ENCODE measurements at places on chromosomes 1 and 21.
A peak's percentile ranks its signal among the peaks of the same experiment; 100 is the strongest.

- no peak for DNase-seq
Measured at GRCh38 chr1:224898937-224899336, 30.5 kb upstream of the DNAH14 start.

DNA sequence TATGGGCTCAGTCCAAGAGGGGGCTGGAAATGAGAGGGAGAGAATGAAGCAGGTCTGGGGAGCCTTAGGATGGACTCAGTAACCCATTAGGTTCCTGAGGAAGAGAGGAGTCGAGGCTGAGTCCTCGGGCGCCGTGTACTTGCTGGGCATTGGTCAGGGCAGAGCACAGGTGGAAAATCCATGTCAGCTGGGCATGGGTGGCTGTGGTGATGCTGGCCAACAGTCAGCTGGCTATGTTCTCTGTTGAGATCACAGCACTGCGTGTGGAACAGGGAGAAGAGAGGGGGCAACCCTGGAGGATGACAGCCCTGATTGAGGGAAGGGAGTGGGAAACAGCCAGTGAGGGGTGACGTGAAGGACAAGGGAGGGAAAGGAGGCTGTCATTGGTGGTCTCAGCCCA, 43.1 kb upstream of the CLSTN1 start:
- DNase-seq: no peak

- DNase-seq: no peak
Measured at GRCh38 chr1:21537932-21538630, 28.9 kb downstream of the ALPL start.

DNA sequence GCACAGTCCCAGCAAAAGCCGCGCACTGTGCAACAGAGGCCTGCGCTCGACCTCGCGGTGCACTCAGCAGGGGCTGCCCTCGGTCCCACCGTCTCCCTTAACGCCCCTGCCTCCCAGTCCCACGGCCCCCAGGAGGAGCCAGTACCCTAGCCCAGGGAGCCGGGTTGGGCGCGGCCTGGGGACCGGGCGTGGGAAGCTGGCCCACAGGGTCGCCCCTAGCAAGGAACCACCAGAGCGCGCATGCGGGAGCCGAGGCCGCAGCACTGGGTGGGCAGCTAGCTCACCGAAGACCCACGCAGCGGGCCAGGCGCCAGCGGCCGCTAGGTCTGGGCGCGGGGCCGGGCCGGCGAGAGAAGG, 21.6 kb upstream of the ZNF678 start:
- no peak for DNase-seq

DNA sequence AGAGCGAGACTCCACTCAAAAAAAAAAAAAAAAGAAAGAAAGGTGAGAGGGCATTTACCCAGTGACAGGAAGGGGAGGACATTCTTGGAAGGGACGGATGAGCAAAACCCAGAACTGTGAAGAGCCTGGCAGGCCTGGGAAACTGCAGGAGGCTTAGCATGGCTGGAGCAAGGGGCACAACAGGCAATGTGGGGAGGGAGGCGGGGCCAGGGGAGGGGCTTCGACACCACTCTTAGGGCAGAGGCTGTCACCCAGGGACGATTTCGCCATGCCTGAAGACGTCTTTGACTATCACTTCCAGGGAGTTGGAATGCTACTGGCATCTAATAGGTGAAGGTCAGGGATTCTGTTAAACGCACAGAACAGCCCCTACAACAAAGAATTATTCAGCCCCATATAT, 184.0 kb downstream of the HUNK start:
- no peak for DNase-seq

GRCh38 chr1:158248771-158249170, 5.5 kb upstream of the CD1A start:
- no peak for DNase-seq

DNA sequence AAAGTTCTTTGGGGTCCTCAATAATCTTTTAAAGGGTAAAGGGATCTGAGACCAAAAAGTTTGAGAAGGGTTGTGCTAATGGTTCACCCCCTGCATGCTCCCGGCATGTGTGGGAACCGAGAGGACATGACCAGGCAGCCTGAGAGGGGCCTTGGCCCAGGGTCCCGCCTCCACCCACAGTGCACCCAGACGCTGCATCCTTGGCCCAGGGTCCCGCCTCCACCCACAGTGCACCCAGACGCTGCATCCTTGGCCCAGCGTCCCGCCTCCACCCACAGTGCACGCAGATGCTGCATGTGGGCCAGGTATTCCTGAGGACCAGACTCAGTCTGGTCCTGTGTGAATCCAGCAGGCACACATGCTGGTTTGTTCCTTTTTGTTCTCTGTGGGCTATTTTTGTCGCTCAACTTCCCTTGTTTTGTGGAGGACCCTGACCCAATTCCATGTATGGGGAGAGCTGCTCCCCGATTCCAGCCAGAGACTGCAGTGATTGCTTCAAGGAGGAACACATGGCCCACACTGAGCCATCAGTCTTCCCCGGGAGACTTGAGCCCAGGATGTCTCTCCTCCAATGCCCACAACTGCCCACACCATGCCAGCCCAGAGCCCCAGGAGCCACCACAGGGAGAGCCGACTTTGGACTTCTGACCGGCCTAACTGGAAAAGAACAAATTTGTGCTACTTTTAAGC, 3.5 kb downstream of the NPHP4 start:
- no peak for DNase-seq

GRCh38 chr1:43143441-43143888, 28.6 kb downstream of the EBNA1BP2 start:
- DNase-seq: no peak

DNA sequence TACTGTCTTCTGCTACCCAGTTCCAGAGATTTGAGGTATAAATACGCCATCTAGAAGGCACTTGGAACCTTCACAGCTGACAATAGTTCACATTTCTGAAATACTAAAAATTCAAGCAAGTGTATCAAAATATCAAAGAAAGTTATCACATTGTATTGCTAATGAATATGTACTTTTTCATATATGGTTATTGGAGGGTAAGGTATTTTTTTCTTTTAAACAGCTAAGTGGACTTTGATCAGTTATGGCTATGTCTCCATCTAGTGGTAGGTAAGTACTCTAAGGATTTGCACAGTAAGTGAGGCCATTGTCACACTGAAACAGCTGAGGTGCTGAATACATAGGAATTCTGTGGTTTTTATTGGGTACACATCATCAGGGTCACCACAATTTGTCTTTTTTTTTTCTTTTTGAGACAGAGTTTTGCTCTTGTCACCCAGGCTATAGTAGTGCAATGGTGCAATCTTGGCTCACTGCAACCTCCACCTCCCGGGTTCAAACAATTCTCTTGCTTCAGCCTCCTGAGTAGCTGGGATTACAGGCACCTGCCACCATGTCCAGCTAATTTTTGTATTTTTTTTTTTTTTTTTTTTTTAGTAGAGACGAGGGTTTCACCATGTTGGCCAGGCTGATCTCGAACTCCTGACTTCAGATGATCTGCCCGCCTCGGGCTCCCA, 49.1 kb upstream of the CR2 start:
- DNase-seq: no peak

DNA sequence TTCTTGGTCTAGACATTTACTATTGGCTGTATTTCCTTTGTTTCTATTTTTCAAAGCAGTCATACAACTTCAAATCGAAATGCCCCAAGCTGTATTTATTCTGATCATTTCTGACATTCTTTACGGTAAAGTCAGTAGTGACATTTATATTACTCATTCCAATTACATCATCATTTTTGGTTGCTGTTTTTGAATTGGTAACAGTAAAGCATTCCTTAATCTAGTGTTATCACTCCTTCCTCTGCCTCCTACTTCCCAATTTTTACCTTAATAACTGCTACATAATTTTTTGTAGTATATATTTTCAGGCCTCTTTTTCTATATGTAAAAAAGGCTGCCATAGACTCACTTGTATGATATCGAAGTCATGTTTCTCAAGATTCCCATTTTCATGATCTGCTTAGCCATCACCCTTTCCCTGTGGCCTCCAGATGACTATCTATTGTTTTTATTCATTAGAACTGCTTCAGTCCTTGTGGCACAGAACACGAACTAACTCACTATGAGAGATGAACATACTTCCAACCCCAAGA, 167.2 kb downstream of the RUNX1 start:
- no peak for DNase-seq

DNA sequence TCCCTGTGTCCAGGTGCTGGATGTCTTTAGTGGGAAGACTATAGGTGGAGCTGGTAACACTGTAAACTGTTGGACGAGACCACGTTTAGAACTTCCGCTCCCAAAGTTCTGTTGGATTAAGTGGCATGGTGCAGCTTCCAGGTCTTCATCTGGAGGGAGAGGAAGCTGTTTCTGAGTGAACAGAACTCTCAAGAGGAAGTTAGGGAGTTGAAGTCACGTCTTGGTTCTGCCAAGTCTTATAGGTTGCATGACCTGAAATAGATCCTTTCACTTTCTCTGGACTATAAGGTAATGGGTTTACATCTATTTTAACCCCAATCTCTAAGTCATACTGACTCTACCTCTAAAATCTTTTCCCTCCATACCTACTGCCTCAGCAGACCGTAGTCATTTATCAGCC, 97.4 kb upstream of the TNR start:
- no peak for DNase-seq

GRCh38 chr1:83552820-83553219, 446.1 kb downstream of the TTLL7 start:
- DNase-seq: no peak

GRCh38 chr1:203153989-203154821, 21.4 kb downstream of the MYBPH start:
- no peak for DNase-seq

GRCh38 chr1:27763358-27763757, 9.7 kb upstream of the STX12 start:
- DNase-seq: no peak

DNA sequence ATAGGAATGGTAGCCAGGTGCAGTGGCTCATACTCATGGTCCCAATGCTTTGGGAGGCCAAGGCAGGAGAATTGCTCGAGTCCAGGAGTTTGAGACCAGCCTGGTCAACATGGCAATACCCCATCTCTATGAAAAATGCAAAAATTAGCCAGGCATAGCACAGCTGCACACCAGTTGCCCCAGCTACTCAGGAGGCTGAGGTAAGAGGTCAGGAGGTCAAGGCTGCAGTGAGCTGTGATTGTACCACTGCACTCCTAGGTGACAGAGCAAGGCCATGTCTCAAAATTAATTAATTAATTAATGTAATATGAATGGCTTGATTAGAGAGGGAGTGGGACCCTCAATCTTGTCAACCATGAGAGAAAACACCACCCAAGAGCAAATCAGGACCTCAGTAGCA, 198.7 kb upstream of the DUSP10 start:
- no peak for DNase-seq

DNA sequence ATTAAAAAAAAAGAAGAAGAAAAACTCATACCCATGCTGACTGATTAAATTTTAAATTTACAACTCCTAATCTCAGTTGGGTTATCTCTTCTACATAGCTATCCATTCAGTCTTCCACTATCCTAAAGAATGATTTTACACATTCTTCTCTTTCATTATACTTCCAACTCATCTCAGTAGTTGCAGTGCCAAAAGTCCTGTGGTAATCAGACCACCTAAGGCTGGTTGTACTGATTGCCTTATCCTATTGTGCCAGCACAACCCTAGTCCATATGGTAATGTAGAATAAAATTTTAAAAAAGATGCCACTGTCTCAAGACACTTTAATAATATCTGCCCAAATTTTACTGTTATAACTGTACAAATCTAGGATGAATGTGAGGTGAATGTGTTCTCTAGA, 448.0 kb downstream of the LRRIQ3 start:
- no peak for DNase-seq

- DNase-seq: no peak
Measured at GRCh38 chr1:160806784-160807183, 10.8 kb downstream of the LY9 start.

DNA sequence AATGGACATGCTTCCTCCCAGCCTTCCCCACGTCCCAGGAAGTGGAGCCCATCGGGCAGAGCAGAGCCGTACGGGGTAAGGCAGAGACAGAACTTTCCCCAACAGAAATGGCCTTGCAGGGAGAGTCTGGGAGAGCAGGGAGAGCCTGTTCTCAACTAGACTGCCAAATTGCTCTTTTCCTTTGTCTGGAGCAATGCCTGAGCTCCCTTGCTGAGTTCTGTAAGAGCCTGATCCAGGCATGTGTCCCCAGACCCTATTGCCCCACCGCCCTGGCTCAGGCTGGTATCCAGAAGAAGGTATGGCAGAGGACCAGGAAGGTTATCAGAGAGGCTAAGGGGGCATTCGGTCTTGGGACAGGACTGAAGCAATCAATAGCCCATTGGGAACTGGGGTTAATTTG, 79.9 kb downstream of the TMEM53 start:
- DNase-seq: no peak

DNA sequence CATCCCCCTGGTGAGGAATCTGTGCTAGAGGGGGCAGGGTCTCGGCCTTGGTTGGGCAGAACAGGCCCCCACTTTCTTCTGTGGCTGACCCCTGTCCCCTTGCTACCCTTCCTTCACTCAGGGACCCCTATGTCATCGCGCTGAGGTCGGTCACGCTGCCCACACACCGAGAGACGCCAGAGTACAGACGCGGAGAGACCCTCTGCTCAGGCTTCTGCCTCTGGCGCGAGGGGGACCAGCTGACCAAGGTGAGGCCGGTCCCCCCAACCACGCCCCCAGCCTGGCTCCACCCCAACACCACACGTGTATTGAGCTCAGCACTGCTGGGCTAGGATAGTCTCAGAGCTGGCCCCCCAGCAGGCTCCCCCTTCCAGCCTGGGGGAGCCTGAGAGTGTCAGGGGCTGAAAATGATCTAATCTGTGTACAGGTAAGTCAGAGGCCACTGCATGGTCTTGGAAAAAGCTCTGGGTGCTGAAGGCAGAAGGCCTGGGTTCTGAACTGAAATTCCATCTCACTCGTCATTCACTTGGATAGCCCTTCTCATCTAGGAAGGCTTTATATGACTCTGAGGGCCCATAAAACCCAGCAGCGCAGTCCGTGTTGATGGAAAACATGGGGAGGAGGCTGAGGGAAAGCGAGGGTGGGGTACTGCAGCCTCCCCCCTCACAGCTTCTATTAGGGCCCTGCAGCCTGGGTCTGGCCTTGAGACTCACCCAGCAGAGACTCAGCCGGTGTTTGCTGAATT, 15.3 kb downstream of the FAM151A start:
- no peak for DNase-seq

- no peak for DNase-seq
Measured at GRCh38 chr1:12851779-12852178, 3.3 kb upstream of the HNRNPCL1 start.

GRCh38 chr1:222224636-222225315, 323.1 kb downstream of the HHIPL2 start:
- no peak for DNase-seq

DNA sequence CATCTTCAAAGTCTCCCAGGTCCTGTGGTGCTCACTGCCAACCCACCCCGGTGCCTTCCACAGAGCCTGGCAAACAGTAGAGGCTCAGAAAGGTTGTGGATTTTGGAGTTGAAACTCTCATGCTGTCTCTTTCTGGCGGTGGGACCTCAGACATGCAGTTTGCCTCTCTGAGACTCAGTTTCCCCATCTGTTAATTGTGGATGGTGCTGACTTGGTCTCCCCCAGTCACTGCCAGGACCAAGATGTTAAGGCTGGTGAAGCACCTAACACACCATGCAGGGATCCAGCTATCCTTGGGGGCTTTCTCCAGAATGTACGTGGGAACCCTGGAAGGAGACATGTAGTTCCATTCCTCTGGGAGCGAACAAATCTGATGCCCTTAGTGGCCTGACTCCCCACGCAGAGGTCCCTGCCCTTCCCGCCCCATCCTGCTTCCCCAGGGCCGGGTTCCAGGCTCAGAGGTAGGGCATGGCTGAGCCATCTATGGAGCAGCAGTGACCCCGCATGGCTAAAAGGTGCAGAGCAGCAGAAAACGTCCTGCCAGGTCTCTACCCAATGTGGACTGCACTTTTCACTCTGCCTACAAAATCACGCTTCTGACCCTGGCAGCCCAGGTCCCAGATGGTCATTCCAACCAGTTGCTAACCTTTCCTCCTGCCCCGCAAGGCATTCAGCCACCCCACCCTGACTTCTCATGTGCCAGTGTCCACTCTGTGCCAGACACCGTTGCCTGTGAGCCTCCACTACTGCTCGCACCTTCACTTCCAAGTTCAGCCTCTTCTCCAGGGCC, 9.2 kb upstream of the TTC22 start:
- DNase-seq: peak; percentile 37
